ENCODE measurements at places on chromosomes 4 and X. TPM values are rescaled to one million over a fixed set of nuclear protein-coding genes. Genes with fewer than 3 reads are reported as not detected.

The FAT1 gene
- 55.2 TPM for total RNA-seq

The TBX22 gene
- 0.38 TPM for total RNA-seq

The BRS3 gene
- total RNA-seq, result not detected

DNA sequence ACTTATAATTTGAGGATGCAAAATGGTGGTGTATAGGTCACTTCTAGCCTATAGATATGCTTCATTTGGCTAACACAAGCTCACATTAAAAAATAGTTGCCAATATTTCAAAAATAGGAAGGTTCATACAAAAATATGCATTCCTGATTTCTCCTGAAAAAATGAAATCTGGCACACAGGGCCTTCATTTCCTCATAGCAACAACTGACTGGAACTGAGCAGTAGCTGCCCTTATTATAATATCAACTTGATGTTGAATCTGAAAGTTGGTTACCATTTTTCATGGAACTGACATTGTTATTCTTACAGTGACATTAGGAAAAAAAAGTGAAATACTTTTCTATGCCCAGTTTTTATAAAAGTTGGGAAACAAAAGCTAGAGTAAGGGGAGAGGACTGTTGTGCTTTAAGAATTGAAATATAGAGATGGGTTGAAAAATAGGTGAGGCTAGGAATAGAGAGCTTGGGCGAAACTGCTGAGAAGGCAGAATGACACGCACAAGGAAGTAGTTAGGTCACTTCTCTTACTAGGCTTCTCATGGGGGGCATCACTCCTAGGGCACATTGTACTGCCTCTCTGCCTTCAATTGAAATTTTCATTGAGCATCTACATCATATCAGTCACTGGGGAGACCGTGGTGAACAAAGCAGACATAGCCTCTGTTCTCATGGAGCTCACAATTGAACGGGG is 43.1 kb upstream of the C1GALT1C1 start:
- no peak for DNase-seq

- no peak for DNase-seq
Measured at GRCh38 chr4:78601013-78601412, 49.4 kb downstream of the ANXA3 start.

- no peak for DNase-seq
Measured at GRCh38 chrX:10206317-10206716, 49.5 kb downstream of the CLCN4 start.

DNA sequence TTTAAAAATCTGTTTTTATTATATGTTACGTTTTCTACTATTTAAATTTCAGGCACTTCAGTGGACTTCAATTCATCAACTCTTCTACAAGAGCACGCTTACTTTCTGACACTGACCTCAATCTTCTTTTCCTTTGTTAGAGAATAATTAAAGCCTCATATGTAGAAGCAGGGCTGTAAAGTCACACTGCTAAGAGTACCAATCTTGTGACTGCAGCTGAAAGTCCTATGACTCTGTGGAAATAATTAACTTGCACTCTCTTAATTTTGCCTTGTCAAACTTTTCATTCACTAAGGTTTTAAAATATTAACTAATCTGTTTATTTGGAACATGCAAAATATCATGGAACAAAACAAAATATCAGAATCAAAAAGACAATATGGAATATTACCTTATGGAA is 498.1 kb downstream of the PCDH10 start:
- no peak for DNase-seq

GRCh38 chr4:149711593-149712365 is 103.9 kb downstream of the IQCM start:
- no peak for DNase-seq

DNA sequence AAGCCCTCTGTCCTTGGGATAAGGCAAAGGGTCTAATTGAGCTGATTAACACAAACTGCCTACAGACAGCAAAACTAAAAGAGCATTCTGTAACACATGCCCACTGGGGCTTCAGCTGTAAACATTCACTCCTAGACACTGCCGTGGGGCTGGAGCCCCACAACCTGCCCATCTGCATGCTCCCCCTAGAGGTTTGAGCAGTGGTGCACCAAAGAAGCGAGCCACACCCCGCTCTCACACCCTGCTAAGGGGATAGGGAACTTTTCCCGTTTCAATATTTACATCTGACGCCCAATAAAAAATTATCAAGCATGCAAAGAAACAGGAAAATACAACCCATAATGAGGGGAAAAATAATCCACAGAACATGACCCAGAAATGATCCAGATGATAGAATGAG is 46.9 kb upstream of the HSD17B10 start:
- no peak for DNase-seq

GRCh38 chr4:164989471-164989870 is 12.0 kb upstream of the TRIM61 start:
- no peak for DNase-seq

Measured in Right ventricle myocardium inferior (tissue), 1 donor.